ENCODE measurements at places on chromosomes 16 and 17. TPM values are rescaled to one million over a fixed set of nuclear protein-coding genes. Genes with fewer than 3 reads are reported as not detected.

DNA sequence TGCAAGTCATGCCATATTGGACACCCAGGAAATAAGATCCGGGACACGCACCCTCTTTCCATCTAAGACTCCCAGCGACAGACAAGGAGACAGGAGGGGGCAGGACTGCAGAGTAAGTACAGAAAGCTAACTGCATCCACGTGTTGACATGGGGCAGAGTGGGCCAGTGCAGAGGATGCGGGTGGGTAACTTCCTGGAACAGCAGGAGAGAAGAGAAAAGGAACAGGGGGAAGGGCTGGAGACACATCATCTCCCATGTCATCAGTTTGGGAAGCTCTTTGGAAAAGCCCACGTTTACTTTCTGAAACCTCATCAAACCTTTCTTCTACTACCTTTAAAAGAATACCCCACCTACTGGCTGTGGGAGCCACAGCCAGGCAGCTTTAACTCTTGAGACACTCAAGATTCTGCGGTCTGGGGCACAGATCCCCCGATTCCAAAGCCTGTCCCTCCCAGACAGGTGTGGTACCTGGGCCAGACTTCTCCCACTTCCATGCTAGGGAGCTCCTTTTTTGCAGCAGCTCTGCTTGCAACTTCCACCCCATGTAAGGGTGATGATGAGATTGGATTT is 273.5 kb upstream of the RPL38 start:
- DNase-seq, result no peak

DNA sequence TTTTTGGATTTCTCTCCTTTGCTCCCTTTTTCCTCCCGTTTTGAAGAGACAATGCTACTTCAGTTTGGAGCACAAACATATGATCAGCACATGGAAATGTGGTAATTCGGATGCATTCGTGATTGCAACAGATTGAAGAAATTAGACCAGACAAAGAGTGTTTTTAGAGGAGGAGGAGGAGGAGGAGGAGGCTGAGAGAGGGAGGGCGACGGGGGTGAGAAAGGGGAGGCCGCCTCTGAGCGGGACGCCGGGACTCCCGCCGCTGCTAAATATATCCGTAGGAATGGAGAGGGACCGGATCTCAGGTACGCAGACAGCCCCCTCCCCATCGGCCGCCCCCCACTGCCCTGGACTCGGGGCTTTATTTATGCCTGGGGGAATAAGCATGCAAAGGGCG is 179.3 kb downstream of the SEC14L1 start:
- no peak for DNase-seq

- no peak for DNase-seq
These were observed 104.5 kb upstream of the FAM20A start for GRCh38 chr17:68705714-68706076.

GRCh38 chr17:64006361-64007088 is 8.4 kb downstream of the PRR29 start:
- no peak for DNase-seq

DNA sequence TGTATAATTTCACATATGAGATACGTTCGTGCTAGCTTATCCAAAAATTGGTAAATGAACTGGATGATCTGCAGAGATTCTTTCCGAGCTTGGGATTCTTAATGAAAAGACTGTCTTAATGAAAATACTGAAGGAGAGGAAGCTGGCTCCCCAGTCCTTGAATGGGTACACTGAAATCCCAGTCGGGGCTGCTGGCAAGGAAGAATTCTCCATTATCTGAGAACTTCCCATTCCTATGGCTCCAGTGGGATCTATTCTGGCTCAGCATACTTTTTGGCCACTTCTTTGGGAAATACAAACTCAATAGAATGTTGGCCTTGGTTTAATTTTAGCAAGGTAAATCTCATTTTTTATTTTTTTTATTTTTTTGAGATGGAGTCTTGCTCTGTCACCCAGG is 23.7 kb upstream of the SLC35B1 start:
- DNase-seq, result no peak

GRCh38 chr17:18967916-18968315 is 16.0 kb downstream of the SLC5A10 start:
- DNase-seq, result no peak

The CRYM gene
- 0.16 TPM for total RNA-seq

The DOC2B gene
- 25.1 TPM for total RNA-seq

The VASN gene
- 10.1 TPM for total RNA-seq

The TENT4B gene
- 4.3 TPM for total RNA-seq
